ENCODE measurements at places on chromosomes 11 and 22.

DNA sequence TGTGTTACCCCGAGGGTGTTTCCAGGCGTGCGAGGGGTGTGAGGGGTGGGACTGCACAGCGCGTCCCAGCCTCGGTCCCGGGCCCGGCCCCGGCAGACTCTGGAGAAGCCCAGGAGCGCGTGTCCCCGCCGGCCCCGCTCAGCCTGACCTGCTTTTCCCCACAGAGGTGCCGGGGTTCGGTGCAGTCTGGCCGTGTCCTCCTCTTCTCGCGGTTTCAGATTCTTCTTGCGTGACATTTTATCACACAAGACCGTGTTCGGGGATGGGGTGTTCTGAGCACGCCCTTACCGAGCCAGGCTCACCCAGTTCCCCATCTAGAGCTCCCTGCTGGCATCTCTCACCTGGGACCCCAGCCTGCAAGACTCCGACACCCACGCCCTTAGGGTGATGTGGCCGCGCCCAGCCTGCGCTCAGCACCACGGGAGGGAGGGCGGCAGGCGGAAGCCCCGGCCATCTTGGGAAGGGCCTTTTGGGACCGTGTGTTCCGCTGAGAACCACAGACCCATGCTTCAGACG lies 775.6 kb downstream of the BRD1 start:
- DNase-seq: no peak

- DNase-seq: no peak
These were observed 164.1 kb downstream of the ARHGAP42 start for GRCh38 chr11:100851147-100851546.

DNA sequence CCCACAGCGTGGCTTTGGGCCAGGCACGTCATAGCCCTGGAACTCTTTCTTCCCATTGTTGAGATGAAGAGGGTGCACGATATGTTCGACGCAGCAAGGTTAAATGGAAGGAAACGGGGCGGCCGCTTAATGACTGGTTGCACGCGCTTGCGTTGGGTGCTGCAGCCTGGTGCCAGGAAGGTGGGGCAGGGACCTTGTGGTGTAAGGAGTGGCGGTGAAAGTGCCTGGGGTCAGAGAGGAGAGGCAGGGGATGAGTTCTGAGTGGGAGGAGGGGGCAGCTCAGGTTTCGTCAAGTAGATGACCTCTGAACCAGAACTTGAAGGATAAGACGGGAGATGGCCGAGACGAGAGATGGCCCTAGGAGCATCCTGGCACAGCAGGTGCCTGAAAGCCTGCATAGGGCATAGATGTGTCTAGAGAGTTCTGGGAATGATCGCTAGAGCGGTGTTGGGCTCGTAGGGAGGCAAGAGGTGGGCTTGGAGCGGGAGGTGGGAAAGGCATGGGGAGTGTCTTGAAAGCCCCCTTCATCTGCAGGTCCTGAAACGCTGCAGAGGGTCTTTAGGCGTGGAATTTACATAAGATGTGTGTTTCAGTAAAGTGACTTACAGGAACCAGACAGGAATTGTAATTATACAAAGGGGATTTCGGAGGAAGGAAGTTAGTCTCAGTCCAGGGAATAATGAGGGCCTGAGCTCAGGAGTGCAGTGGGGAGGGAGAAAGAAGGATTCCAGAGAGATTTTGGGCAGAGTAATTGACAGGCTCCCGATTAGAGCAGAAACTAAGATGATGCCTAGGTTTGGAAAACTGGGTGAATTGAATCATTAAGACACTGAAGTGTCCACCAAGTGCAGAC lies 43.2 kb upstream of the CLDN5 start:
- peak; percentile 43 for DNase-seq

DNA sequence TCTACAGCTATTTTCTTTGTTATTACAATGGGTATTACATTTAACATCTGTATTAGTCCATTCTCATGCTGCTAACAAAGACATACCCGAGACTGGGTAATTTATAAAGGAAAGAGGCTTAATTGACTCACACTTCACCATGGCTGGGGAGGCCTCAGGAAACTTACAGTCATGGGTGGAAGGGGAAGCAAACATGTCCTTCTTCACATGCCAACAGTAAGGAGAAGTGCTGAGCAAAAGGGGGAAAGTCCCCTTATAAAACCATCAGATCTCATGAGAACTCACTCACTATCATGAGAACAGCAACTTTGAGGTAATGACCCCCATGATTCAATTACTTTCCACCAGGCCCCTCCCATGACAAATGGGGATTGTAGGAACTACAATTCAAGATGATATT lies 16.5 kb upstream of the KMT5B start:
- no peak for DNase-seq

GRCh38 chr22:33270596-33270995 lies 212.4 kb upstream of the SYN3 start:
- DNase-seq: no peak

DNA sequence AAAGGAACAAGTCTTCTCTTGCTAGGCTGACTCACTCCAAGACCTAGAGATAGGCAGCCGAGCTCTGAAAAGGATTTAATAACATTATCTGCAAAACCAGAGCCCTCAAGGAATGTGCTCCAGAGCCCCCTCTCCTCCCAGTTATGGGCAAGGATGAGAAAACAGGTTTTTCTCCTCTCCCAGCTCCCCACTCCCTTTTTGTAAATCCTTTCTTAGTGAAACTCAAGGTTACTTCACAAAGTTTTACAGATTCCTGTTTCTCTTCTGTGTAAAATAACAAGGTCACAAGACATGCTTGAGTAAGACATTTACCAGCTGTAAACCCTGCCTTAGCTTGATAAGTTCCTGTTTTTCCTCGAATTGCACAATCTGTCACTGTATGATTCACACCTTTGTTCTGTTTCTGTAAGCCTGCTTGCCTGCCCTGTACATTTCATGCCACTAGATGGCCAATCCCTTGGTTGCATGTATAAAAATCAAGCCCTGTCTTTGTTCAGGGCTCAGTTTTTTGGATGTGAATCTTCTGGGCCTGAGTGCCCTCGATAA lies 489.4 kb downstream of the KCNA4 start:
- peak; percentile 60 for DNase-seq

- DNase-seq: no peak
These were observed 696 bp upstream of the MICAL2 start for GRCh38 chr11:12109591-12110196.

DNA sequence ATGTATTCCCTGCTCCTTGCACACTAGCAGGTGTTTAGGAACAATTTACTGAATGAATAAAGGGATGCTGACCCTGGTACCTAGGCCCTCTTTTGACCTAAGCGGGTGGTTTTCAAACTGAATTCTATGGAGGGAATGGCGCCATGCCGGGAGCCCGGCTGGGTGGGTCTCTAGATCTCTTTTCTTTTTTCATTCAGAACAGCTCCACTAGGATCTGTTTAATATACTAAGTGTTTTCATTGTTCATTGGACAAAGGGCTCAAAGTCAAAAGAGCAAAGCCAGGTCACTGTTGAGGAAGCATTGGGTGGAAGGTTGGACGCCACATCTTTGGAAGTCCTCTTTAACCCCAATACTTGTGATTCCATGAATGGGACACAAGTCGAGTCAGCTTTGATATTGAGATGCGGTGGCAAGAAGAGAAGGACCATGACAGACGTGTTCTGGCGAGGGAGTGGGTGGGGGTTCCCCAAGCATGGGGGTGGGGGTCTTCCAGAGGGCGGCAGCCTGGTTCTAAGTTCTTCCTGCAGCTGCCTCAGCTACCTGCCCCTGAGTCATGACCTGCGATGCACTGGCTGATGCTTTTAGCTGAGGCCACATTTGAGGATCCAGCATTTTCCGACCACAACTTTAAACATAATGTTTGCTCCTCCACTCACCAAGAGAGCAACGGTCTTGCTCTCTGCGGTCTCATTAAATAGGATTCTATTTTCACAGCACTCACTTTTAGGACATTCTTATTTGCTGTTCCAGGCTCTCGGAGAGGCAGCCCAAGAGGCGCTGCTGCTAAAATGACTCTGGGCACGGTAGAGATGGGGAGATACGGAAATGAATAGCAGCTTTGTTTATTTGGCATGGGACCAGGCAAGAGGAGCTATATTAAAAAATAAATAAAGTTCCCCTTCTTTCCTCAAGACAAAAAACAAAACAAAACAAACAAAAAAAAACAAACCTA lies 100.6 kb downstream of the FBXO7 start:
- no peak for DNase-seq

- no peak for DNase-seq
These were observed 12.3 kb downstream of the HYOU1 start for GRCh38 chr11:119044708-119045107.

- DNase-seq: no peak
These were observed 20.7 kb upstream of the CPT1A start for GRCh38 chr11:68862421-68862820.

- DNase-seq: no peak
These were observed 2.0 kb downstream of the CTNND1 start for GRCh38 chr11:57763568-57763967.

GRCh38 chr11:17260020-17260419 lies 16.5 kb upstream of the NUCB2 start:
- DNase-seq: no peak

GRCh38 chr11:120652705-120653335 lies 141.3 kb downstream of the GRIK4 start:
- DNase-seq: no peak

- DNase-seq: no peak
These were observed 14.6 kb downstream of the C11orf97 start for GRCh38 chr11:94526645-94527438.

DNA sequence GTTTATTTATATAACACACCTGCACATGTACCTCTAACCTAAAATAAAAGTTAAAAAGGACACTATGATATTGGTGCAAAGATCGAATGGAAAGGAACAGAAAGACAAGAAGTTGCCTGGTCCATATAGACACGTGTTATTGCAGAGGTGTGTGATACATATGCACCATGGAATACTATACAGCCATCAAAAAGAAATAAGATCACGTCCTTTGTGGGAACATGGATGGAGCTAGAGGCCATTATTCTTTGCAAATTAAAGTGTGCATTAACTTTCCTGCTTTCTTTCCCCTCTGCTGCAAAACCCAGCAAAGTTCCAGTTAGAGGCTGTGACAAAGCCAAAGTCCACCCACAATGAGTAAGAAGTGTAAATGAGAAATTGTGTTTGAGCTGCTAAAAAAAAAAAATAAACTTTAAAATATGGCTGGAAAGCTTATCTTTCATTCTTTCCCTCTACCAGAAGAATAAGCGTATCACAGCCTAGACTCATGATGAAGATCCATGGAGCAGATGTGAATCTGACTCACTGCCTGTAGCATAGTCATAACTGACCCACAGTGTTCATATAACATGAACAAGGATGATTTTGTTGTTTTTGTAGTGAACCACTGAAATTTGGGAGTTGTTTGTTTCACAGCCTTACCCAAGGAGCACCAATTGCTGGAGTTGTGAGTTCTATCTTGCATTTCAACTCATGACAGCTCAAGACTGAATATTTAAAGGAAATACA lies 9.6 kb downstream of the OR52K1 start:
- DNase-seq: no peak

GRCh38 chr22:44648821-44649565 lies 53.0 kb upstream of the PRR5 start:
- DNase-seq: peak; percentile 57

DNA sequence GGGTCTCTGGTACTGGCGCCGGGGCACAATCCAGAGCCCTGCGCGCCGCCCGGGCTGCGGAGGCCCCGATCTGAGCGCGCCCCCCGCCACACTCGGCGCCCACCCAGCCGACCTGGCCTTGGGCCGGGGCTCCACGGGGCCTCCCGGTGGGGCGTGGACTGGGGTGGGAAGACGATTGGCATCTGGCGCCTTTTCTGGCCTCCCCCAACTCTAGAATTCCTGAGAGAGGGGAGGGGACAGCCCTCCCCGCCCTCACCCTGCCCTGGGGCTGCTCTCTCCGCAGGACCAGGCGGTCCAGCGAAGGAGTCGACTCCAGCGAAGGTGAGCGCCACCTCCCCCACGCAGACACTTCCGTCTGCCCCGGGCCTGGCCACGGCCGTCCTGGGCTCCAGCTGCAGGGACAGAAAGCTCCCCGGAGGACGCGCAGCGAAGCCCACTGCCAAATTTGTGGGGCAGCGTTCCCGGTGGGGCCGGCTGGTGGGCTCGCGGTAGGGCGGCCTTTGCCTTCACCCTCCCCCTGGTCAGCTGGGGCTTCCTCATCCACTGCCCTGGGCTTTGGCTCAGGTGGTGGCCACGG lies 593 bp downstream of the SSH3 start:
- DNase-seq: peak; percentile 87

- DNase-seq: no peak
These were observed 31.4 kb upstream of the TH start for GRCh38 chr11:2202900-2203439.

DNA sequence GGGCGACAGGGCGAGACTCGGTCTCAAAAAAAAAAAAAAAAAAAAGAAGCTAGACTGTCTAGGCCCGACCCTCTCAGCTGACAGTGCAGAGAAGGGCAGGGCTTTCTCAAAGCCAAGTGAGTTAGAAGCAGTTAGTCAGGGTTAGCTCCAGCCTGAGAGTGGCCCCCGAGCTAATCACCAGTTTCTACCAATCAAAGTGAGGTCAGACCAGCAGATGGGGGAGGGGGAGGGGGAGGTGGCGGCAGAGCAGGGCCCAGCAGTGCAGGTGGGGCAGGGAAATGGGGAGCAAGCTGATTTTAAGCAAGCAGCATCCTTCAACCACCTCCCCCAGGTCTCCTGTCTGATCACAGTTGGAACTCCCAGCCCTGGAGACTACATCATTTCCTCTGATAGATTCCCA lies 55.3 kb upstream of the PRR5 start:
- DNase-seq: peak; percentile 52

GRCh38 chr11:105033781-105034180 lies 1.2 kb downstream of the CASP1 start:
- DNase-seq: no peak

GRCh38 chr11:65962141-65962564 lies 619 bp downstream of the SART1 start:
- DNase-seq: no peak

DNA sequence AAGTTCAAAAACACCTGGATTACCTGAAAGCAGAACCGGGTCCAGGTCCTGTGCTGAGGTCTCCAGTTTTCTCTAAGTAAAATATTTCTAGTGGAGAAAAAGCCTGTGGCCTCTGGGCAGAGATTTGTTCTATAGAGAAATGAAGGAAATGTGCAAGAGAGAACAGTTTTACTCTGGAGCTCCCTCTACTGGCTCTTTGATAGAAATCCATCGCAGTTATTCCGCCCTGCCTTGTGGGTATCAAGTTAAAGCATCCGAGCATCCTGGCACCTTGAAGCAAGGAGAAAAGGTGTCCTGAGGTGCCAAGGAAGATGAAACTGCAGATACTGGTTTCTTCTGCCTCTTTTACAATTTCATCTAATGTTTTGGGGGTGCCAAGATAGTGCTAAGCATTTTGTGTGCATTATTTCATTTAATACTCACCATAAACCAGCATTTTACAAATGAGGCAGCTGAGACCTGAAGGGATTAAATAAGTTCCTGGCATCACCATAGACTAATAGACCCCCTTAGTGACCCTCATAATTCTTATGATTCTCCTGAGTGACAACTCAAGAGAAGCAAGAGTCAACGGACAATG lies 113.1 kb upstream of the HSD17B12 start:
- peak; percentile 52 for DNase-seq

- DNase-seq: no peak
These were observed 380.3 kb downstream of the AASDHPPT start for GRCh38 chr11:106457727-106458126.

DNA sequence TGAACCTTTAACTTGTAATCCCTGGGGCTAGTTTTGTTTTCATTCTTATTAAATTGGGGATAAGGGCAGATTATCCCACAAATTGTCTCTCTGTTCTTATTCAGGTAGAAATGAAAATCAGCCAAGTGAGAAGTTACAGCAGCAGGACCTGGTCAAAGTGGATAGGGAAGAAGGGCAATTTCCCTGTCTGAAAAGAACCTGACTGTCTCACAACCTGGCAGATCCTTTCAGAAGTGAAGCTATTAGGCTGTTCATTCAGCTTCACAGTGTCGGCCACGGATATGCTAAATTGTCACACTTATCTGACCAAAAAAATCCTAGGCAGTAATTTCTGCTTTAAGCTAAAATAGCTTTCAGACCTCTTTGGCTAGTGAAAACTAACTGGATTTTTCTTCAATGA lies 712.6 kb upstream of the ANO5 start:
- DNase-seq: no peak
